ENCODE measurements at places on chromosomes 6 and 20. TPM values are rescaled to one million over a fixed set of nuclear protein-coding genes. Genes with fewer than 3 reads are reported as not detected.

Gene NKX2-2
- not detected for total RNA-seq

Gene ZNF334
- 1.6 TPM for total RNA-seq

Gene HLA-B
- total RNA-seq = 301 TPM

Gene MPC1
- 31.0 TPM for total RNA-seq

Gene SNAP91
- not detected for total RNA-seq

Gene LINC00237
- total RNA-seq = not detected

Gene RIMS4
- 0.17 TPM for total RNA-seq

Gene PPP1R3G
- 3.3 TPM for total RNA-seq

Gene TAP1
- total RNA-seq = 40.3 TPM

Gene PTPRT
- total RNA-seq = not detected

Gene OPN5
- not detected for total RNA-seq

Gene NOX3
- not detected for total RNA-seq

Gene BPIFA1
- total RNA-seq = not detected

Gene JPH2
- total RNA-seq = 0.50 TPM

Gene DAAM2
- 7.4 TPM for total RNA-seq

Gene SLC12A5
- 0.17 TPM for total RNA-seq

Gene PRRT1
- total RNA-seq = 0.44 TPM

Gene MYMX
- total RNA-seq = not detected

Gene SUMO4
- 1.7 TPM for total RNA-seq

Gene ANKEF1
- total RNA-seq = 5.0 TPM

Gene SLC32A1
- total RNA-seq = not detected

Gene TSHZ2
- 0.33 TPM for total RNA-seq

Gene JAG1
- 34.9 TPM for total RNA-seq

Gene GGT7
- total RNA-seq = 14.4 TPM

Gene EYS
- 0.50 TPM for total RNA-seq

Gene C6orf163
- total RNA-seq = 2.2 TPM

Gene DYNLT2
- 0.99 TPM for total RNA-seq

Gene SLC22A7
- not detected for total RNA-seq

Gene ETV7
- 0.99 TPM for total RNA-seq

Gene DDO
- total RNA-seq = 0.66 TPM

Gene MATN4
- total RNA-seq = 0.33 TPM

Gene FAM83B
- total RNA-seq = under 0.01 TPM

Gene CLIC5
- not detected for total RNA-seq

Gene SMLR1
- not detected for total RNA-seq

Gene VSX1
- total RNA-seq = not detected

Gene C4B
- 6.8 TPM for total RNA-seq

Gene C20orf202
- under 0.01 TPM for total RNA-seq

Gene BANF2
- total RNA-seq = not detected

Gene NHLRC1
- 5.6 TPM for total RNA-seq

Gene SLC2A10
- total RNA-seq = 90.1 TPM

Gene CSTF1
- 44.9 TPM for total RNA-seq

Gene SYNDIG1
- total RNA-seq = 0.17 TPM

Gene CAP2
- 3.6 TPM for total RNA-seq

Gene ZDHHC14
- 7.3 TPM for total RNA-seq

Measured in smooth muscle cell of trachea (primary cell).